Dorsolateral prefrontal cortex (tissue), 122 donors: ENCODE measurements at places on chromosomes 5 and 9. TPM values are rescaled to one million over a fixed set of nuclear protein-coding genes. Genes with fewer than 3 reads are reported as not detected.

C5orf52 gene
- not detected for total RNA-seq

CLIC3 gene
- 0.48 TPM for total RNA-seq

WDR38 gene
- total RNA-seq, result not detected

GABRA6 gene
- 1.5 TPM for total RNA-seq

SPINK7 gene
- total RNA-seq, result not detected

GALNT12 gene
- total RNA-seq, result 3.9 TPM

TAF1L gene
- not detected for total RNA-seq

IL9 gene
- not detected for total RNA-seq

SLC6A7 gene
- total RNA-seq, result 61.0 TPM

FAM114A2 gene
- 22.1 TPM for total RNA-seq

DMGDH gene
- total RNA-seq, result 8.2 TPM

TSSK1B gene
- 0.32 TPM for total RNA-seq

RUFY1 gene
- total RNA-seq, result 45.3 TPM

MCTP1 gene
- 83.8 TPM for total RNA-seq
